ENCODE measurements at places on chromosomes 4 and X.

- no peak for DNase-seq
Measured at GRCh38 chr4:14157262-14157661, 529.7 kb upstream of the BOD1L1 start.

DNA sequence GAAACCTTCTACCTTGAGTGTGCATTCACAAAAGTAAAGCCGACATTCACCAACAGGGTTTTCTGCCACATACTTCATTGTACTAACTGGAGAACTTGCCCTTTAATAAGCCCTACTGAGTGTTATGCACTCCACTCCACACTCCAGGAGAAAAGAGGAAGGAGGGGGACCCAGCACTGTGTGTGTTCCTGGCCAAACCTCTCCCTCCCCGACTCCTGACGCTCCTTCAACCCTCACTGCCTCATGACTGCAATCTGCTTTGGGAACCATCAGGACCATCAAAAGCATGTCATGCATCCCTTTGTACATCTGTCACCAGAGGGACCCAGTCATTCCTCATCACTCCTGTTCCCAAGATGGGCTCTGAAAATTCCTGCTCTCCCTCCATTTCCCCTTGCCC is 143.7 kb downstream of the RASL11B start:
- DNase-seq, result no peak

DNA sequence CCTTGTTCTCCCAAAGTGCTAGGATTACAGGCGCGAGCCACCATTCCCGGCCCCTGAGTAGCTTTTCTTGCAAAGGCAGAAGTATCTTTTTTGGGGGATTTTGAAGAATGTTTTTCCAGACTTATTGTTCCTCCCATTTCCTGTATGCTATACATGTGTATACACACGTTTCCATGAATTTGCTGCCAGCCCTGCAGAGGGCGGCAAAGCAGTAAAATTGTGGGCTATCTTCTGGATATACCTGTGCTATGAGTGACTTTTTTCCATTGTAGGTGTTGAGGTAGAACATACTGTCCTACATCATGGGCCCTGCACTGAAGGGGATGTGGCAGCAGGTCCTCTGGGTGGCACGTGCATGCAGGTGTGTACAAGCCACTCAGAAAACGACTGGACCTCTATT is 16.9 kb upstream of the MED28 start:
- no peak for DNase-seq

GRCh38 chrX:3286196-3286945 is 60.1 kb downstream of the MXRA5 start:
- DNase-seq, result no peak

- DNase-seq, result no peak
Measured at GRCh38 chr4:16160457-16160856, 65.8 kb downstream of the TAPT1 start.

- DNase-seq, result no peak
Measured at GRCh38 chrX:63394872-63395271, 43.7 kb upstream of the SPIN4 start.

DNA sequence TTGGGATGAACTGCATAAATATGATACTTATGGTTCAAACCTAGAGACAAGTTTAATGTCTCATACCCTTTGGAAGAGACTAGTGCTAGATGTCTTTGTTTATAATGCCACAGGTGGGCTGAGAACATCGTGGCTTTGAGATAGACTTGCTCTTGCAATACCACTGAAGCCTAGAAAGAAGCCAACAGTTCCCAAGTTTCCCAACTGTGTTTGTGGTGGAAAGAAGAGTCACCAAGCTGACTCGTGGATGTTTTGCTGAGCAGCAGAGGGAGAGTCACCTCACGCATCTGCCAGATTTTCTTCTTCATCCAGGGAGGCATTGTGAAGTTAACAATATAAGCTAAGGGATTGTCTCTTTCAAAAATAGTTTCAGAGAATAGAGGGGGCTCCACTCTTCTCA is 1076.2 kb downstream of the C4orf33 start:
- DNase-seq, result no peak

- no peak for DNase-seq
Measured at GRCh38 chrX:116232833-116233232, 62.3 kb downstream of the AGTR2 start.

DNA sequence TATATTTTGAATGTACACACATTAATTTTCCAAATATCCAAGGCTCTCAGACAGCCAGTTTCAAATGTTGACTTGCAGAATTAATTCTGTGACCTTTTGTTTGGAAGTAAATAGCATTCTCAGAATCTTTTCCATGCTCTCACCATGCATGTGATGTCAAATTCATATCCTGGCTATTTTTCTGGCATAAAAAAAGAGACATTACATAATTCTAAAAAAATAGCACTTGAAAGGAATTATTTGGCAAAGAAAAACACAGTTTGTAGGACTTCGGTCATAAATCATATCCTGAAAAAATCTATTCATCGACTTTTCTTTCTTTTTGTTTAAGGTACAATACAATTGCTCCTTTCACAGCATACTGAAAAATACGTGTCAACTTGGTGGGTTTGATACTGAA is 111.2 kb downstream of the GLRA3 start:
- no peak for DNase-seq

DNA sequence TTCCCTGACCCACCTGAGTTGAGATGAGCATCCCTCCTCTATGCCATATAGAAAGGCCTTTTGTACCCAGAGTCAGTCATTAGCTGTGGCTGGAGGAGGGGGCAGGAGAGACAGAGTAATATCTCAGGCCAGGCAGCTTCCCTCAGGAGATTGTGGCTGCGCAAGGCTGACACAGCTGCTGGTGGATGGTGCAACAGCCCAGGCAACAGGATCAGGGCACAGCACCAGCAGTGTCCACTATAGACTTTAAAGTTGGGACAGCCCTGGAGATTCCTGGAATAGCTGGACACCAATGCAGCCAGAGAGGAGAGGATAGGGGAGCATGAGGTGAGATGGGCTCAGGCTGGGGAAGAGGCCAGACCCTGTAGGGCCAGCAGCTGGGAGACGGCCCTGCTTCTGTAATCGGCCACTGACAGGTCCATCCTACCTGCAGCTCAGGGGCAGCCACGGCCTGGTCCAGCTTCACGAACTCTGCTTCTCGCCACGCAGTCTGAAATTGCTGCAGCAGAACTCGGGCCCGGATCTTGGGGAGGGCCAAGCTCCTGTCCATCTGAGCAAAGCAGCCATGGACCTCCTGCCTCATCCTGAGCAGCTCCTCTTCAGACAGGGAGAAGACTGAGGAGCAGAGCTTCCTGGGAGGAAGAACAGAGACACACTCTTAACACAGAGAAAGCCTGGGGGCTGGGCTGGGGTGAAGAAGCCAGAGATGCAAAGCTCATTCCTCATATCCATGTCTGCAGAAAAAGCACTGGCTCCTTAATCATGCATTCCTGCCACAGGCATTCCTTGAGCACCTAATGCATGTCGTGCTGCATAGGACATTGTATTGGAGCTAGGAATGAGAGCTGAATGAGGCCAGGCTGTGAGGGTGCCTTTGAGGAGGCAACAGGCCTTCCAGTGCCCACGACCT is 90.1 kb downstream of the EVC2 start:
- no peak for DNase-seq

- no peak for DNase-seq
Measured at GRCh38 chr4:184574861-184575260, 74.4 kb downstream of the CASP3 start.

DNA sequence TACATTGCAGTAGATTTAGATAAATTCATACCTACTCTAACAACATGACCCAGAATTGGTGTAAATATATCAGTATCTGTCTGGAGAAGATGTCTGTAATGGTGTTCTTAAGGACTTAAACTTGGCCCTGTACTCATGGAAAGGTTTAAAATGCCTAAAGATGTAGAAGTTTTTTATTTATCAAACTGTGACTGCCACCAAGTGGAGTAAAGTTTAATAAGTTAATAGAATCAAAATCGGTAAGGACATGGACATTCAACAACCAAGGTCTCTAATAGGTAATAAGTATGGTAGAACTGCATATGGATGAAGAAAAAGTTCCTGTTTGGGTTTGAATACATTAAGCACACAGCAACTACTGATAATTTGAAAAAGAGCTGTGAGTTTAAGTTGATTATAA is 474.0 kb upstream of the NDST3 start:
- DNase-seq, result no peak

DNA sequence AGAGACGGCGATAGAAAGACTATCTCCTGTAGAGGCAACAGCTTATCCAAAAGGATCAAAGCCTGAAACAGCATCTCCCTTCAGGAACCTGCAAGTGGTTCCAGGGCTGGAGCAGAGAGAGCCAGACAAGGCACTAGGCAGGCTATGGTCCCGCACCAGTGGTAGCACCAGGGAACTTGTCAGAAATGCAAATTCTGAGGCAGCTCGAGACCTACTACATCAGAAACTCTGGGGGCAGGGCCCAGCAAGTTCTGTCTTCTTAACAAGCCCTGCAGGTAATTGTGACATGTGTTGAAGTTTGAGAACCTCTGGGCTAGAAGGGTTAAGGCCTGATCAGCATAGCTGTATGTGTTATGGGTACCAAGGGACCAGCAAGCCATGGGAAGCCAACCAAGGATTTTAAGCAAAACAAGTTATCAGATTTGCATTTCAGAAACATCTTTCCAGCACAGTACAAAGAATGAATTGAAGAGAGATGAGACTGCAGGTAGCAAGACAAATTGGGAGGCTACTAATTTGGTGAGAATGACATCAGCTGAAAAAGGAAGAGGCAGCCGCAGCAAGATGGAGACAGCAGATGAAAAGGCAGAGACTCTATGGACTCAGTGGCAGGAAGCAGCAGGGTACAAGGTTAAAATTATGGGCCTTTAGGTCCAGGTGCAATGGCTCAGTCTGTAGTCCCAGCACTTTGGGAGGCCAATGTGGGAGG is 139.7 kb downstream of the TSPAN5 start:
- DNase-seq, result no peak

DNA sequence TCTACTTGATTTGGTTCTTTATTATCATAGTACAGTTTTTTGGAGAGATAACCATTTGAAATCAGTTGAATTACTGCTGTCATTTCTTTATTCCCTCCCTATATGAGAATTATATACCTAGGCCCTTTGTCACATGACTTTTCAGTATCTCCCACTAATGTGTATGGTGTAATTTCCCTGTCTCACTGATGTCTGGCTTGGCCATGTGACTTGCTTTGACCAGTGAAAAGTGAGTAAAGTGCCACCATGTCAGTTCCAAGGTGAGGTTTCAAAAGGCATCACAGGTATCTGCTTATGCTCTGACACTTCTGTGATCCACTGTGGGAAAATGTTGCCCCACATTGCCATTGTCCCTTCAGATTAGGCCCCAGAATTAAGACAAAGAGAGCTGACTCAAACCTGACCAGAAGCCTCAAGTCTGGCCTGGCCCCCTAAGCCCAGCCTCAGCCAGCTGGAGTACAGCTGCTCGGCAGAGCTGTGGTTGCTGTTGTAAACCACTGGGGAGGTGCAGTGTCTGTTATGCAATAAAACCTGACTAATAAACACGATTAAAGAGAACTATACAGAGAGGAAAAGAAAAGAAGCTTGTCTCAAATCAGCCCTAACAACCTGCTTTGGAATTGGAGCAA is 27.5 kb downstream of the SETD7 start:
- no peak for DNase-seq

DNA sequence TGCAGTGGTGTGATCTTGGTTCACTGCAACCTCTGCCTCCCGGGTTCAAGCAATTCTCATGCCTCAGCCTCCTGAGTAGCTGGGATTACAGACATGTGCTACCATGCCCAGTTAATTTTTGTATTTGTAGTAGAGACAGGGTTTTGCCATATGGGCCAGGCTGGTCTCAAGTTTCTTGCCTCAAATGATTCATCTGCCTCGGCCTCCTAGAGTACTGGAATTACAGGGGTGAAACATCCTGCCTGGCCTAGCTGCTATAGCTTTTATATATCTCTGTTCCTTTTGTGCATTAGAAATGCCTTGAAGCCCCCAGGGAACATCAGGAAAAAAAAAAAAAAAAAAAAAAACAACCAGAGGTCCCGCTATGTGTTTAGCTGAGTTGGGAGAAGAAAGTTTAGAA is 34.8 kb downstream of the UBE2K start:
- DNase-seq, result no peak

DNA sequence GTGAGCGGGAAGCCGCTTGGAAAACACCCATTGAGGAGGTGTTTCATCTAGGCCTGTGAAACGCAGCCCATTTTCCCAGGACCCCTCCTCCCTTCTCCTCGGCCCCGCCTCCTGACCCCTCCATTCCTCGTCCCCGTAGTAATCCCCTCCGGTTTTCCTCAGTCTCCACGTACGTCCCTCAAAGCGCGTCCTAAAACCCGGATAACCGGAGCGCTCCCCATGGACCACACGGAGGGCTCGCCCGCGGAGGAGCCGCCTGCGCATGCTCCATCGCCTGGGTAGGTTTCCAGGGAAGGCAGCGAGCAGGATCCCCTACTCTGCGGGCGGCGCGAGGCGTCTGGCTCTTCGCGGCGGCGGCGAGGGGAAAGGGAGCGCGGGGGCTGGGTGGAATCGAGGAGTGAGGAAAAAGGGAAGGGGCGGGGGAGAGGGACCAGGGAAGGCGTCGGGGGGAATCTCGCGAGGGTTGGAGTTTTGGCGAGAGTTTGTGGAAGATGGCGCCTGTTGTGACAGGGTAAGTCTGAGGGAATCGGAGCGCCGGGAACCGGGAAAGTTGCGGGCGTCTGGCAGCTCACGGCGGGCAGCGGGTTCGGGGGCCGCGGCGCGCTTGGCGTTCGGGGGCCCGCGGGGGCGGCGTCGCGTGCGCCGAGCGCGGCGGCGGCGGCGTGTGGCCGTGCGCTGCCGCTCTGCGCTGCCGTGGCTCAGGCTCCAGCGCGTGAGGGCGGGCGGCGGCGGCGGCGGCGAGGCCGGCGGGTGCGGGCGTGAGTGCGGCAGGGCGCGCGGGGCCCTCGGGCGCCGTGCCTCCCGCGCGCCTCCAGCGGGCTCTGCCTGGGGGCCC is at the start of gene RBPJ:
TSS of gene RBPJ (plus strand) at position 477 of the 835 bp plus-strand sequence. CDS start at position 492, 15 bp downstream.
- DNase-seq, result peak; percentile 95

Measured in type B pancreatic cell (in vitro differentiated cells).